ENCODE measurements at places on chromosomes 2 and 18. TPM values are rescaled to one million over a fixed set of nuclear protein-coding genes. Genes with fewer than 3 reads are reported as not detected.

The DAPL1 gene
- not detected for total RNA-seq

The C1QL2 gene
- not detected for total RNA-seq

The LYPD6 gene
- 0.57 TPM for total RNA-seq

The POTEC gene
- not detected for total RNA-seq

The FARSB gene
- 16.2 TPM for total RNA-seq

The RAB17 gene
- 0.74 TPM for total RNA-seq

The TCF7L1 gene
- total RNA-seq = 12.4 TPM

The TEX51 gene
- not detected for total RNA-seq

The VWC2L gene
- total RNA-seq = not detected

The LRATD1 gene
- 13.5 TPM for total RNA-seq

The KCNE4 gene
- 5.0 TPM for total RNA-seq

The SERPINB11 gene
- total RNA-seq = not detected

The SERPINB4 gene
- not detected for total RNA-seq

The SNED1 gene
- total RNA-seq = 15.8 TPM

The DSG3 gene
- total RNA-seq = not detected

The SAG gene
- not detected for total RNA-seq

The COL4A4 gene
- total RNA-seq = 15.1 TPM

The OR6B2 gene
- not detected for total RNA-seq

The ABI2 gene
- total RNA-seq = 75.4 TPM

The TNFAIP6 gene
- total RNA-seq = 0.57 TPM

The TLK1 gene
- 35.3 TPM for total RNA-seq

The SS18 gene
- total RNA-seq = 41.9 TPM

The INHBB gene
- 2.4 TPM for total RNA-seq

The C1GALT1C1L gene
- total RNA-seq = 1.4 TPM

The PCGF1 gene
- total RNA-seq = 28.7 TPM

The LRP2 gene
- 0.42 TPM for total RNA-seq

The PLCL1 gene
- total RNA-seq = 45.0 TPM

The TRABD2A gene
- total RNA-seq = 0.80 TPM

The FOXI3 gene
- total RNA-seq = not detected

The DUSP19 gene
- 12.4 TPM for total RNA-seq

The ZNF804A gene
- not detected for total RNA-seq
